Stimulated activated CD8-positive, alpha-beta memory T cell treated with anti-CD3 and anti-CD28 coated beads, Interleukin-4, amount 100 ng/mL, for 1 hour (primary cell): ENCODE measurements at places on chromosomes 5 and 9.

GRCh38 chr5:7412409-7412808 is 16.5 kb downstream of the ADCY2 start:
- no peak for DNase-seq

- no peak for DNase-seq
These were observed 75.6 kb downstream of the DMRTA1 start for GRCh38 chr9:22522206-22522740.

DNA sequence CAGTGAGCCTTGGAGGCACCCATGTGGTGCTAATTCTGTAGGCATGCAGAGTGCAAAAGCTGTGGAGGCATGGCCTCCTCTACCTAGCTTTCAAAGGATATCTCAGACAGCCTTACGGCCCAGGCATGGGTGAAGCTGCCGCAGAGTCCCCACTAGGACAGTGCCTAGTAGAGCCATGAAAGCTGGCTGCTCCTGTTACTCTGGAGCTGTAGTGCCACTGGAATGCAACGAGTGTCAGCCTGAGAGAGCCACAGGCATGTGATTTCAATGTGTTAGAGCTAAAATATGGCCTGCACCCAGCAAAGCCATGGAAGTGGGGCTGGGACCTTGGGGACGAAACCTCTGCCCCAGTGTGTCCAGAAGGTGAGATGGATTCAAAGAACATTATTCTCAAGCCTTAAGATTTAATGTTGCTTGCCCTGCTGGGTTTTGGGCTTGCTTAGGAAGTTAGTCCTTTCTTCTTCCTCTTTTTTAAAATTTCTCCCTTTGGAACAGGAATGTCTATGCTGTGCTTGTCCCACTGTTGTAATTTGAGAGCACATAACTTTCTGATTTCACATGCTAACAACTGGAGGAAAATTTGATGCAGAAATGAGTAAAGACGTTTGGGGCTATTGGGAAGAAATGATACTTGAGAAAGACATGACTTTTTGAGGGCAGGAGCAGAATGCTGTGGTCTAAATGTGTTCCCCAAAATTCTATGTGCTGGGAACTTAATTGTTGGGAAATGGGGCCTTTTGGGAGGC is 298.4 kb downstream of the PSAT1 start:
- DNase-seq = no peak

- DNase-seq = no peak
These were observed 28.0 kb downstream of the ABO start for GRCh38 chr9:133246991-133247390.

- DNase-seq = no peak
These were observed 613 bp upstream of the COL15A1 start for GRCh38 chr9:98942906-98943681.
